ENCODE measurements at places on chromosomes 11 and 22. TPM values are rescaled to one million over a fixed set of nuclear protein-coding genes. Genes with fewer than 3 reads are reported as not detected.
A peak's percentile ranks its signal among the peaks of the same experiment; 100 is the strongest.

Gene OR2AG1
- not detected for polyA plus RNA-seq

- no peak for DNase-seq
- H3K4me3 ChIP-seq, result no peak overlapping the region
- H3K4me1 ChIP-seq, result no peaks in the 10 kb centered on the region
Measured at GRCh38 chr11:131964698-131965483, 594.5 kb downstream of the NTM start.

- no peaks in the 10 kb centered on the region for H3K27me3 ChIP-seq
- no peaks in the 10 kb centered on the region for H3K36me3 ChIP-seq
- peaks cover 5% of the 10 kb centered on the region for H3K4me1 ChIP-seq
- H3K27ac ChIP-seq, result no peak overlapping the region
Measured at GRCh38 chr11:9269492-9270013, 4.4 kb upstream of the DENND5A start.

- peaks cover 11% of the 10 kb centered on the region for H3K4me1 ChIP-seq
- no peak overlapping the region for H3K27ac ChIP-seq
- no peak overlapping the region for H3K4me3 ChIP-seq
- no peak for DNase-seq
Measured at GRCh38 chr11:117606211-117606610, 190.8 kb downstream of the DSCAML1 start.

DNA sequence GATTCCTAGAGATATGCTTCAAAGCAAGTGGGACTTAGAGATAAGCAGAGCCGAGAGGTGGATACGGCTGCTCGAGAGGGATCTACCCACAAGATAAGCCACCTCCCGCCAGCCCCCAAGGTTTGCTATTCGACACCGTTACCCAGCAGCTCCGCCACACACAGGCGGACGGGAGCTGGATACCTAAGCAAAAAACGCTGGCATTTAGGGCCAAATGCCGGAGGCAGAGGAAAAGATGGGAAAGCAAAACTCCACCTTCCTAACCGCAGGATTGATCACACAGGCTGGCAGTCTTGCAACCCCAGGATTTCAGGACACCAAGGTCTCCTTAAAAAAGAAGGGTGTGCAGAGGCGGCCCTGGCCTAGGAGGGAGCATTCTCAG, 709 bp downstream of the FTH1 start:
- no peak for DNase-seq
- H3K27ac ChIP-seq, result peak overlapping the region; percentile 94
- peak overlapping the region; percentile 98 for H3K4me3 ChIP-seq
- no peaks in the 10 kb centered on the region for H3K27me3 ChIP-seq
- H3K36me3 ChIP-seq, result peaks cover 18% of the 10 kb centered on the region
- peaks cover 78% of the 10 kb centered on the region for H3K4me1 ChIP-seq
